ENCODE measurements at places on chromosomes 2 and 18.

DNA sequence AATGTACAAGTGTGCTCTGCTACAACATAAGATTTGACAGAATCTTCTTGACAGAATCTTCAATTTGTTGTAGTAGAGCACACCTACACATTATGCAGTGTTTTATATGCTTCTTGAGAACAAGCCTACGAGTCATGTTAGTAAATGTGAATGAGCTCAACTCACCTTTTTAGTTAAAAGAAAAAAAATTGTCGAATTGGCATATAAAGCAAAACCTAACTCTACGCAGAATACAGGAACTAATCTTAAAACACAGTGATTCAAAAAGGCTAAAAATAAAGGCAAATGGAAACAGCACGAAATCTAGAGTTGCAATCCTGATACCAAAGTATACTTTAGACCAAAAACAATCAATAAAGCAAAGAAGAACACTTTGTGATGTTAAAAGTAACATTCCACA is 87.9 kb downstream of the PIGN start:
- DNase-seq, result no peak

- no peak for DNase-seq
Measured at GRCh38 chr2:3212984-3213383, 164.6 kb downstream of the EIPR1 start.

DNA sequence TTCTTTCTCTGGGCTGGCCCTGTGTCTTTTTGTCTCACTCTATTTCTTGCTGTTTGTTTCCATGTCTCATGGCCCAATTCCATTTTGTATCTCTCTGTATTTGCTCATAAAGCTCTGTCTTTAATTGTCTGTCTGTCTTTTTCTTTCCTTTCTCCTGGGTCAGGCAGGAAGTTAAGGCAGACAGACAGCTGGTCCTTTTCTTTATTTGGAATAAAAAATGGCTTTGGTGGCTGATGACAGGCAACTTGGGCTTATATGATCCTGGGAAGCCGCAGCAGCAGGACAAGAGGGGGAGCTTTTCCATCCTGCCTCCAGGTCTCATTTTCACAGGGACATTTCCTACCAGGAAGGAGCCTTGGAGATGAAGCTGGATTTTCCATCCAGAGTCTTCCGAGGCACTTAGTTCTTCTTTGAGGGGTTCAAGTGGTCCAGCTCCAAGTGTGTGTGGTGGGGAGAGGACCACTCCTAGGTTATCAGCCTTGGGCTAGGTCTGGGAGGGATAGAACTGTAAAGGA is 138.7 kb downstream of the TDRD15 start:
- DNase-seq, result no peak

- no peak for DNase-seq
Measured at GRCh38 chr2:207988975-207989374, 36.4 kb downstream of the PLEKHM3 start.

- no peak for DNase-seq
Measured at GRCh38 chr2:152307863-152308262, 27.1 kb upstream of the FMNL2 start.

- DNase-seq, result no peak
Measured at GRCh38 chr2:232568161-232568560, 17.7 kb downstream of the EIF4E2 start.

DNA sequence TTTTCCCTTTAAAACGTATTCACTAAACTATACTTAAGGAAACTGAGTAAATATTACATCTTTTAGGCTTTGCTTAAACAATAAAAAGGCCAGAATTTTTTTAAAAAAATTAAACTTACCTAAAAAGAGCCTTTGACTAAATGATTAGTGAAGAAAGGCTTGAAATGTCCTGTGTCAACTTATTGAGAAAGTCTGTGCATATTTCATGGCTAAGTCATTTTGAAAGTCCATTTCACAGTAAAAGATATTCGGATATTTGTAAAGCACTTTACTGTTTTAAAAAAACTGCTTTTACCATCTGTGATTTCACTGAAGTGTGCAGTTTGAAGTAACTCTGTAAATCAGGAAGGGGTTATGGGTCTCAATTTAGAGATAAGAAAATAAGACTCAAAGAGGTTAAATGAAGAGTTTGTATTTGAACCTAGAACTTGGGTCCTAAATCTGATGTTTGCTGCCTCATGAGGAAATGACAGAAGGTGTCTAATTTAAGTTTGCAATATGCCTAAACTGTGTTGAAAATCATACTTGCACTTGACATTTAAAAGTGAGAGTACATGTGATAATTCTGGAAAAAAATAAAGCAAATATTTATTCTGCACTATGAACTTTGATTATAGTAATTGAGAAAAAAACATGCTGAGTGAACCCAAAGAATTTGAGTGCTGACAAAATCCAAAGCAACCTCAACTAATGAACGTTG is 50.5 kb downstream of the RAB27B start:
- no peak for DNase-seq

Measured in stimulated activated CD8-positive, alpha-beta memory T cell treated with anti-CD3 and anti-CD28 coated beads, Interleukin-2, amount 100 ng/mL, for 1 hour (primary cell).